ENCODE measurements at places on chromosomes 3 and 15.
A peak's percentile ranks its signal among the peaks of the same experiment; 100 is the strongest.

GRCh38 chr15:53837263-53837662 is 77.8 kb upstream of the WDR72 start:
- DNase-seq = peak; percentile 96

DNA sequence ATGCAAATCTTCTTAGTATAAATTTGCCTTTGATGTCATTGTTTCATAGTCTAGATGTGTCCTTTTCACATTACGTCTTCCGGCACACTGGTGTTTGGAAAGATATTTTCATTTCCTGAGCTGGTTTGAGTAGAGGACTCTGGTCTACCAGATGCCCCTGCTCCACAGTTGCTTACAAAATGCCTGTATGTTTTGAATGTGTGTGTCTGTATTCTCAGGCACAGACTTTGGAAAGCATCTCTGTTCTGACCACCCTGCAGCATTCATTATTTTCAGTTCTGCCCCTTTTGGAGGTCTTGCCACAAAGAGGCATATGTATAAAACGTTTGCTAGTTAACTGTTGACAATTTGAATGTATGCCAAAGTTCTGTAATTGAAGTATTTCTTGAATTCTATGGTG is 236.0 kb upstream of the GOLIM4 start:
- DNase-seq = no peak

- DNase-seq = no peak
These were observed 1061.2 kb downstream of the FHIT start for GRCh38 chr3:60190073-60190472.

- DNase-seq = no peak
These were observed 17.7 kb downstream of the STAG1 start for GRCh38 chr3:136734382-136735070.

GRCh38 chr3:101954936-101955335 is 105.6 kb downstream of the NFKBIZ start:
- DNase-seq = no peak

DNA sequence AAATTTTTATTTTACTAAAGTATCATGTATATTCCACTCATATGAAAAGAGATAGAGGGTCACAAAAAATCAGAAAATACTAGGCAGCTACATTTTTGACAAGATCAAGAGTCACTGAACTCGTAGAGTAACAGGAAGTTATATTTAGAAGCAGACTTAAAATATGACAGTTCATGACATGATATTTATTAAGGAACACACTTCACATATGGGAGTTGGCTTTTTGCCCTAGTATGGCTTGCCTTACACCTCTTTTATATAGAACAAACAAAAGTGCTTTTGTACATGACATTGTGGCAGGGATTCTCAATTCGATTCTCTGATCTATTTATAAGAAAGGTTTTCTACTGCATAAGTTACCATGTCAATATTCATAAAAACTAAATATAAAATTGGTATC is 80.1 kb upstream of the GBE1 start:
- peak; percentile 9 for DNase-seq

- DNase-seq = no peak
These were observed 33.9 kb downstream of the RARB start for GRCh38 chr3:25461946-25462345.

DNA sequence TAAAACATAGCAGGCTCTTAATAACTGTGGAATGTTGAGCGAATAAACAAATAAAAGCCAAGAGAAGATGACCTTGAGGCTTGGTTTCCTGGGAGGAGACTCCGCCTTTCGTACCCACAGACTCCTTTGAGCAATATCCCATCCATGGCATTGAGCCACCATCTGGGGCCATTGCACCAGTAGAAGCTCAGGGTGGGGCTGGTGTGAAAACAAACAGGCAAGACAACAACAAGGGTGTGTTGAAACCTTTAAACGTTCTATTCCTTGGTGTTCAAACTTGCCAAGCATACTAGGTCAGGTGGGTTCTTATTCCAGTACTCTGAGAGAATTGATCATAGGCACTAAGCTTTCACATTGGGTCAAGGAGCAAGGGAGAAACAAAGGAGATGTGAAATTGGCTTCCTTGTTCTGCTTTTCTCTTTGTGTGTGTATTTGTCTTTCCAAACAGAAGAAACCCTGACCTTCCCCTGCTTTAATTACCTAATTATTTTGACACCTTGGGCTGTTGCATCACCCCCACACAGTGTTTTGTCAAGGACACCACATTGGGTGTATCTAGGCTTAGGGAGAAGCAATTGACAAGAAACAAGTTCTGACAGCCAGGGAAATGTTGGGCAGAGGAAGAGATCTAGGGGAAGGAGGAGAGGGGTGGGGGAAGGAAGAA is 105.1 kb upstream of the BCL6 start:
- DNase-seq = no peak

GRCh38 chr15:72800833-72801481 is 17.4 kb upstream of the ADPGK start:
- DNase-seq = no peak

DNA sequence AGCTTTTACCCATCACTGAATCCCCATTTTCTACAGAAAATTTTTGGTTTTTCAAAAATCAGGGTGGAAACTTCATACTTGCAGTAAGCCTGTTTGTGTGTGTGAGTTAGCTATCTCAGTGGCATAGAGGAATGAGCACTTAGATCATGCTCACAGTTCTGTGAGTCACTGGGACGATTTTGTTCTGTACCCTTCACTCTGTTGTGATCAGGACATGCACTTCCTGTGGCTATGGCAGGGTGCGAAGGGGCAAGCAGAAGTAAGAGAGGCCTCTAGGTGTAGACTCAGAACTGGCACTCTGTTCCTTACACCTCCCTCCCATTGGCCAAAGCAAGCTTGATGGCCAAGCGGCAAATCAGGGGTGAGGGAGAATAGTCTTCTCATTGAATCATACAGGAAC is 11.6 kb downstream of the NIPA2 start:
- DNase-seq = no peak

- DNase-seq = no peak
These were observed 197.5 kb upstream of the C2CD4B start for GRCh38 chr15:62362608-62363007.

DNA sequence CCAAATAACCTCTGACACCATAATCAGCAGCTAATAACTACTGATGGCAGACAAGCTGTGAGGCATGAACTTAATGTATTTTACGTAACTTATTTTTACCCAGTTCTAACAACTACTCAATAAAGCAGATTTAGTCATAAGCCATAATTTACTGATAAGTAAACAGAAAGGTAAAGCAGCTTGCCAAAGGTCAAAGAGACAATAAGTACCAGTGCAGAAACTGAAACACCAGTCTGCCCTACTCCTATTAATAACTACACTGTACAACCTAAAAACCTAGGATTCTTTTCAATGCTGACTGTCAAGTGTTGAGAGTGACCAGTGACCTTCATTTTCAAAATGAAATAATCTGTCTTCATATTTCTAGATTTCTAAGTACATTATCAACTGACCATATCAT is 152.2 kb downstream of the NR2E3 start:
- no peak for DNase-seq

GRCh38 chr3:94372026-94372425 is 309.2 kb downstream of the NSUN3 start:
- DNase-seq = no peak

DNA sequence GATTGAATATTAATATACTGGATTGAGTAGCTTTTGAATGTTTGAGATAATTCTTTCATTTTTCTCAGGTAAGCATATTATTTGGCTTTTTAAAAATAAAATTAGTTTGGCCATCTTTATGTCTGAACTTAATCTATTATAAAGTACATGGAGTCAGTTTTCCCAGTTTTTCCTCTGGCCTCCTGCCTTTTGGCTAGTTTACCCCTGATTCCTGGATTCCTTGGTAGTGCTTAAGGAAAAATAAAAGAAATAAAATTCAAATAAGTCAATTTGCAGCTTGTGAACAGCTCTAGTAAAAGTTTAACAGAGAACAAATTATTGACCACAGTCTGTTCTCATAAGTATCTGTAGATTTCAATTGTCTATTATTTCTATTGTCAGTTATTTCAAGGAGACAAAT is 89.4 kb downstream of the COL6A6 start:
- DNase-seq = no peak

DNA sequence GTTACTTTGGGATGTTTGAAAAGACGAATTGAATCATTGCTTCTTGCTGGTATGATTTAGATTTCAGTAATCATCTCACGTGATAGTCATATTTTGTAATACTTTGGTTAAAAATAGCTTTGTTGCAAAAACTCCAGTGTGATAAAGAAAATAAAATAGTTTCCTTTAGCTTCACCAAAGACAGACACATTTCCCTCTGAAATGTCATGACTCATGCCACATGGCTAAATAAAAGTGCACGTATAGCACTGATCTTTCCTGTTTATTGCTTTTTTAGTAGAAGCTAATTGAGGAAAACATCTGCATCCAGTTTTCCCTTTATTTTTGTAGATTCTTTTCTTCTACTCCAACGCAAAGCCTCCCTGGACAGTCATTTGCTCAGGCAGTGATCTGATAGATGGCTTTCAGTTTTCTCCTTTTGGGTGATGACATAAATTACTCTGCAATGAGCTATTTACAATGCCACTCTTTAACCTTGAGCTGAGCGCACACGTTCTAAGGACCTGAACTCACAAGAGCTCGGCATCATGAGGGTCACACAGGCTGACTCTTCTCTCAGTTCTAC is 84.9 kb downstream of the ARNT2 start:
- DNase-seq = no peak

DNA sequence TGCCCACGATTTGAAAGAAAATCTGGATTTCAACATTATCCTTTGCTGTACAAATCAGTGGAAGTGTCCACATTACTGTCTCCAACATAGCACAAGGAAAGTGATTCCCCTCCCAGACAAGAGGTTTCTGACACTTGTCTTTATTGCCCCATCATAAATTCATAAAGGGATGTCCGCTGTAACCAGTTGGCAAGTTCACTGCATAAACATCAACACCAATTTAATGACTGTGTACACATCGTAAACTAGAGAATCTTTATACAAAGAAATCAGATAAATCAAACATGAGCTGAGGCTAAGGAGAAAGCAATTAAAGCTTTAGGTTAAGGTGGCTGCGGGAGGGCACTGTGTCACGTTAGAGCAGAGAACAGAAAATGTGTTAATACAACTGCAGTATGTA is 129.8 kb downstream of the MEIS2 start:
- DNase-seq = peak; percentile 90

DNA sequence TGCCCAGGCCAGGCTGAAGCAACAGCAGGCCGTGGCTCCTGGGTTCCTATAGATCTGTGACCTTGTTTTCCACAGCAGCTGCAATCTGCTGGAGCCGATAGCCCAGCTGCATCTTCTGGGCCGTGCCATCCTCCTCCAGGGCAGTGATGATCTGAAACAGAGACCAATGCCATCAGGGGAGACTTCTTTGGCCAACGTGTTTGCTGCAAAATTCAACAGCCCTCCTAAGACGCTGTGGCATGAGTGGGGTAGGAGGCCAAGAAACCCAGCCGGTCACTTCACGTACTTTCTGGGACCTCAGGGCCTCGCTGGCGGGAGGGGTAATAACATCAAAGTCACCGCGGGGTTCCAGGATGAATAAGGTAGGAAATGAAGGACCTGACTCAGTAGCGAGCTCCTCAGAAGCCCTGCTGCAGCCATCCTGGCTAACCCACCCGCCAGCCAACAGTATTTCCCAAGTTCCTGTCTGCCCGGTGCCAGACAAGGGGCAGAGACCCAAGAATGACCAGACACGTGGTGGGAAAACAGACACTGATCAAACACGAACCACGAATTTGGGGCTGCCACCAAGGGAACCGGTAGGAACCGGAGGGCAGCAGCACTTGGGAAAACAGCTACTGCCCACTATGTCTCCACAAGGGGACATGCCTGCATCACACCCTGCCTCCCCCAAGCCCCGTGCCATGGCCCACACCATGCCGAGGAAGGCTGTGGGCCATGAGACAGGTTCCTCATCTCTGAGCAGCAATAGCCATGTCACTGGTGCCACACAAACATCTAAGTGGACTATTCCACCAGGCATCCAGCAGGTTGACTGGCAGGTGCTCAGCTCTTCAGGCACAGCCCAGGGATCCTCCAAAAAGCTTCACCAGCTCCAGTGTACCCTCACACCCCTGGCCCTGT is 25.2 kb downstream of the PLXNB1 start:
- no peak for DNase-seq

DNA sequence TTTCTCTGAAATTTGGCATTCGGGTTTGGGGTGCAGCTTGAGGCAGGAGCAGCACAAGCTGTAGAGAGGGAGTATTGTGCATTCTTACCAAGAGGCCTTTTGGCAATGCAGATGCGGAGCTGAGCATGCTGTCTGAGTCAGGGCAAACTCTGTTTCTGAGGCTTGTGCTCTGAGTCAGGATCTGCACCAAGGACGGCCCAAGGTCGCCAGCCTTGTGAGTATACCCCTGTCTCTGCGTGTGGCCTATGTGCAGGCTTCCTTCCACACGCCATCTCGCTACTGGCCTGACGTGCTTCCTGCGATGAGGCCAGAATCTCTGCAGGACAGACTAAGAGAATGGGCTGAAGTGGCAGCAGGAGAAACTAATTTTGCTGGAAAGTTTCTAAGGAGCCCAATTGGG is 83.8 kb upstream of the ROPN1 start:
- DNase-seq = no peak

- no peak for DNase-seq
These were observed 1.5 kb upstream of the P2RY12 start for GRCh38 chr3:151386056-151386455.

- DNase-seq = no peak
These were observed at the start of gene ZBED2 for GRCh38 chr3:111595232-111595631. Gene ZBED2 (minus strand): TSS chr3:111595346. CDS start chr3:111594201, 1,145 bp downstream.

- DNase-seq = no peak
These were observed 6.1 kb upstream of the DGKG start for GRCh38 chr3:186368176-186368575.

- DNase-seq = no peak
These were observed 275.0 kb downstream of the NFKBIZ start for GRCh38 chr3:102124282-102124681.

- DNase-seq = no peak
These were observed 121.5 kb upstream of the LRRFIP2 start for GRCh38 chr3:37295925-37296324.

- no peak for DNase-seq
These were observed 46.4 kb downstream of the LRIG1 start for GRCh38 chr3:66454464-66454859.

- peak; percentile 77 for DNase-seq
These were observed 6.2 kb downstream of the RAB8B start for GRCh38 chr15:63195569-63196015.

GRCh38 chr3:196288141-196288460 is 575 bp upstream of the PCYT1A start:
- peak; percentile 74 for DNase-seq

DNA sequence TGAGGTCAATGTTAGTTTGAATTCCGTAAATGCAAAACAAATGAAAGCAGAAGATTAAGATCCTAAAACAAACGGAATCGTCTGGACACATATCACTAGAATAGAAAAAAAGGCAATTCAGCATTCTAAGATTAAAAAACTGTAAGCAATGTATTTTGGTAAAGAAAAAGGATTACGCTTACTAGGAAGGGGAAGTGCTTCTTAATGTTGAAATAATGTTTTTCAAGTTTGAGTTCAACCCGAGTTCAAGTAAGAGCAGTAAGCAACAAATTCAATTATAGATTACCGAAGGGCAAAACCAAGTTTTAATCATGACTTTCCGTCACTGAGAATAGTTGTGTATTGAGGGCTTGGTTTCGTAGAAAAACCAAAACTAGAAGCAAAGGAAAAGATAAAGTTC is 637 bp downstream of the CIP2A start:
- no peak for DNase-seq

GRCh38 chr3:169297214-169297613 is 366.3 kb downstream of the MECOM start:
- DNase-seq = no peak

Measured in NCI-H1105 treated with DMSO at 0.1 percent for 48 hours (cell line).